ENCODE measurements at places on chromosomes 1 and 21.

GRCh38 chr21:17819877-17820229 lies 697 bp upstream of the C21orf91 start:
- DNase-seq, result no peak

DNA sequence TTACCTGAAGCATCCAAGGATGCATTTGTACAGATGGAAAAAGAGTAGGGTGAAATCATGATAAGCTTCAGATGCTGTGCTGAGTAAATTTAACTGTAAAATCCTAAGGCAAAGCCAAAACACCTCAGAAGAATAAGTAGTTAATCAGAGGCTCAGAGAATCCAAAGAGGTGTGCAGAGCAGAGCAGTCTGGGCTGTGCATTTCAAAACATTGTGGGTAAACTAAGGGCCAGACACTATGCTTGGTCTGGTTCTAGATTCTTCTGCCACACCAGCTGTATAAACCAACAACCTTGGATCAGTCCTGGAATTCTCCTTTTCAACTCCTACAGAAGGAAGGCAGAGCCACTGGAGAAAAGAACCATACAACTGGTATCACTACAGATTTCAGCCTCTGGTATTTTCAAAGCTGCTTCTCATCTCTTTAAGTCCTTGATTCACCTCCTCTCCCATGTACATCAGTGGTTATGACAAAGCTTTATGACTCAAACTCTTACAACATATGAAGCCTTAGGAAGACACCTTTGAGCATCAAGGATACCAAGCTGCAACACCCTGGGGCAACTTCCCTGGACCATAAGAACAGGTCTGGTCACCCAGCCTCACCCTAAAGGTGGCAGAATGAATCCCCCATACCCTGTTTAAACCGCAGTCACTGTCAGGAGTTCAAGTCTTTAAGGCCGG lies 11.6 kb upstream of the HIPK1 start:
- DNase-seq, result no peak

DNA sequence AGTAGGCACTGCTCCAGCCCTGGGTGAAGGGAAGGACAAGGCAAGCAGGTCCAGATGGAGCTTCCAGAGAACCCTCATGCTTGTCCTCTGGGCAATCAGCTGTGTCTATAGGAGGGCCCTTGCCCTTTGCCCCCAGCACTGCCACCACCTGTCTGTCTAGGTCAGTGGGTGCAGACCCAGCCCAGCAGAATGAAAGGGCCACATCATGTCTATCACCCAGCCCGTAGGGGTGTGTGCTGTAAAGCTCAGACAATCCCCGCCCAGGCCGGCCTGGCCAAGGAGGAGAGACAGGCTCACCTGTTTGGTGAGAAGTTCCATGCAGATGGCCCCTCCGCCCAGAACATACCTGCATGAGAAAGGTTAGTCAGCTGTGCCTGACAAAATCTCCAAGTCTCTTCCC lies 7.0 kb downstream of the UBE2Q1 start:
- DNase-seq, result no peak

DNA sequence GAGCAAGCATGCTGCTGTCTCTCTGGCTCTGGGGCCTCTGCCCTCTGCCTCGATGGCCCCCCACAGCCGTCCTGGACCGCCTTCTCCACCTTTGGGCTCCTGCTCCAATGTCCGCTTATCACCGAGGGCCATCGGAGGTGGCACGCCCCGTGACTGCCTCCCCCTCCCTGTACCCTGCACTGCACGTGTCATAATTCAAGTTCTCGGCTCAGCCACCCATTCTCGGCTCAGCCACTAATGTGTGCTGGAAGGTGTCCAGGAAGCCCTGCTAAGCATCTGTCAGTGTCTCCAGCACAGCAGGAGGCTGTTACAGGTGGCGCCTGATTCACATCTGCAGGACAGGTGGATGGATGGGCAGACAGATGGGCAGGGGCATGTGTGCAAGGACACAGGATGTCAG lies 45.5 kb downstream of the TP73 start:
- DNase-seq, result no peak

DNA sequence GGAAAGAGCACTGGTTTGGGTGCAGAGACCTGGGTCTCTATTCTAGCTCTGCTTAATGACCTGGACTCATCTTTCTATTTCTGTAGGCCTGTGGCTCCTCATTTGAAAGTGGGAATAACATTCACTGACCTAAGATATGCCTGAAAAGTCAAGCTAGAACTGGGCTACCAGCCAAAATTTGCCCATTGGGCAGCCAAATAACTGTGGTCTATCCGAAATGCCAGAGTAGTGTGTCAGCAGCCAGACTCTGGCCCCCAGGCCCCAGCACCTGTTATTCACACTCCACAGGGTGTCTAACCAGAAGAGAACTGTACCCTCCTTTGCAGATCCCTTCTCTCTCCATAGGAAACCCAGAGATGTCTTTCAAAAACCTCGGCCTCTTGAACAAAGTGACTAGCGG lies 12.6 kb downstream of the DAB1 start:
- DNase-seq, result no peak

DNA sequence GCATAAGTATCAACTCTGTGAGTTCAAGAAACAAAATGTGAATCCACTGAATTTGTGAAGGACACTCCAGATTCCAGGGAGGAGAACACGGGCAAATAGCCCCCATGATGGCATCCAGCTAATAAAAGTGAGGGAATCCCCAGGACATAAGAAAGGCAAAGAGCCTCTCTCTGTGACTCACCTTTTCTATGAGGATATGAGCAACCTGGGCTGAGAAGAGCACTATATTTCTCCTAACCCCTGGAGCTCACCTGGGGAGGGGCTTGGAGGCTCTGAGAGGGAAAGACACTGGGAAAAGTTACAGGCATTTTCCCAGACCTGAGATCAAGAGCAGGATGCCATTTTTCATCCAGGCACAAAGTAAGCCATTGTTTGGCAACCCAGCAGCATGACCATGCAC lies 1298.8 kb downstream of the PLA2G4A start:
- no peak for DNase-seq

GRCh38 chr1:45423906-45424678 lies 66.9 kb downstream of the TESK2 start:
- DNase-seq, result no peak

DNA sequence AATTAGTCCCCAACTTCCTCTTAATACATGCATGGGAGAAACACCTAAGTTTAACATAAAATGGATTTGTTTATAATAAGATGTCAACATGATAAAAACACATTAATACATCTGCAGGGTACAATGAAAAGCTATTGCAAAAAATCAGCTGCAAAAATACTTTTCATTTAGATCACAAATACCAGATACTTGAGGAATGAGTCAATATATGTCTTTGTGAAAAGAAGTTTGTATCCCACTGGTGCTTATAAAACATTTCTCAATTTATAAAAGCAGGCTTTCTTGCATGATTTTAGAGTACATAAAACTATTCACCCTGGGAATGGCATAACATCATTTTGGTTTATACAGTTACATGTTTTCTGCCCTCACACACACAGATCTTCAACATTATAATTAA lies 18.6 kb upstream of the PRKAA2 start:
- no peak for DNase-seq

- DNase-seq, result no peak
Measured at GRCh38 chr1:37948166-37948565, 1.3 kb upstream of the INPP5B start.

DNA sequence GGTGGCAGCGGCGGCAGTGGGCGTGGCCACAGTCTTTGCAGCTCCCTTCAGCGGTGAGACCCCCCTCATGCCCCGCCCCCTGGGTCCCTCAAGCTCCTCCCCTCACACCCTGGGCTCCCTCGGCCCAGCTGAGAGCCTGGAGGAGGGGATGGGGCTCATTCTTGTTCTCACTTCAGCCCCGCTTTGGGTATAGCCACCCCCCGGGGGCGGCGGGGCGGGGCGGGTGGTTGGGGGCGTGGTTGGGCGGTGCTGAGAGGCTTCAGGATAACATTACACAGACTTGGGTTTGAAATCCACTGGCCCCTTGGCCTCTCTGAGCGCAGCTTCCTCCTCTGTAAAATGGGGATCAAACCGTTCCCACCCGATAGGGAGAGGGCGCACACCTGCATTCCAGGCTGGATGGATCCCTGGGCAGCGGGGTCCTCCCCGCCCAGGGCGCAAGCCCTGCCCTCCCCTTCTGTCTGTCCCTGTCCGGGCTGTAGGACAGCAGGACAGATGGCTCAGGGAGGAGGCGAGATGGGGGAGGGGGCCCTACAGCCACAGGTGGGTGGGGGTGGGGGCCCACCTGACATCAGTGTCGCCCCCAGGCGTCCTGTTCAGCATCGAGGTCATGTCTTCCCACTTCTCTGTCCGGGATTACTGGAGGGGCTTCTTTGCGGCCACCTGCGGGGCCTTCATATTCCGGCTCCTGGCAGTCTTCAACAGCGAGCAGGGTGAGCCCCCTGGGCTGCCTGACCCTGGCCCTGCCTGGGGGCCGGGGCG lies 5.1 kb downstream of the CLCNKA start:
- DNase-seq, result no peak

DNA sequence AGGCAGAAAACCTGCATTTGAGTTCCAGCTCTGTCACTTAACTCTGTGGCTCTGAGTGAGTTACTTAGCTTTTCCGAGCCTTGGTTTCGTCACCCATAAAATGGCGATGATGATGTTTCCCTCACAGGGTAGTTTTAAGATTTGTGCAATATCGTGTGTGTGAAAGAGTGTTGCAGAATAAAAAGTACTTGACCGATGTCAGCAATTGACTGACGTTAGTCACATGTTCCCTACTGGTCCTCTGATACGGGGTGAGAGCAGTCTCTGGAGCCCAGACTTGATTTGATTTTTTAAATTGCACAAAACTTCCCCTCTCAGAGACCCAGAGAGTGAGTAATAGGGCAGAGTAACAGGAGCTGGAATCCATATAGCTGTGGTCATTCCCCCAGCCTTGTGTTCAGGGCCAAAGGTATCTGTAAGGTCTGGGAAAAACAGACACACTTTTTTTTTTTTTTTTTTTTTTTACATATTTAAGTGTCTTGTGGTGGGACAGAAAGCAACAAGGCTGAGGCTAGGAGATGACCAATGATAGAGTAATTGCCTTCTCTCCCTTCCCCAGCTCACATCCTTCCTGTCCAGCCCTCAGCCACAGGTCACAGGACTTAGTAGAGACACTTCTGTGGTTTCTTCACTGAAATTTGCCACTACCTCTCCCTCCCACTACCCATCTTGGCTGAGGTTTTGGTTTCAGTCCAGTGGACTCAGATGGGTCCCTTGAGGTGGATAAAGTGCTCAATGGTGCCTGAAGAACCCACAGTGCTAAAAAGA lies 2.0 kb downstream of the FCER1G start:
- no peak for DNase-seq

DNA sequence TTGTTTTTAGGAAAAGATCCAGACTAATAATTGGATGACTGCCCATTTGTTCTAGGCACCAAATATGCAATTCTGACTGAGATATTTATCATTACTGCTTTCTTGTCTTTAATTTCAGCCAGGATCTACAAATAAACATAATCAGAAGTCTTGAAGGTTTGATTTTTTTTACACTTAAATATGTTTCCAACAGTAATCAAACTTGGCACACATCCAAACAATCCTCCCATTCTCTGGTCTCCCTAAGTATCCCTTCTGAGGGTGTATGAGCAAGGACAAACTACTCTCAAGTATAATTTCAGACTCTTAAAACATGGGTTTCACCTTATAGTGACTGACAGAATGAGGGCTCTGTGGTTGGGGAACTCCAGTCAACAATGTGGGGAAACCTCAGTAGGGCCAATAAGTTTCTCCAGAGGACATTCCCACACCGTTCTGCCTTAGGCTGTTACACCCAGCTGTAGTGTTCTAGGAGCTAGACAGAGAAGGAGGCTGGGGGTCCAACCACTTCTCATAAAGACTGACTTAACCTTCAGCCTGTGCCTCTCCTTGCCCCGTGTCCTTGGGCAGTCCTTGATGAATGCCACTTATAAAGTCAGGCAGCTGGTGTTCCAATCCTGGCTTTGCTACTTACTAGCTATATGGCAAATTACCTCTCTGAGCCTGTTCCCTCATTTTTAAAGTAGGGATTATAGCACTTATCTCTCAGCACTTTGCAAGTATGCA lies 1.5 kb upstream of the PALMD start:
- DNase-seq, result no peak

DNA sequence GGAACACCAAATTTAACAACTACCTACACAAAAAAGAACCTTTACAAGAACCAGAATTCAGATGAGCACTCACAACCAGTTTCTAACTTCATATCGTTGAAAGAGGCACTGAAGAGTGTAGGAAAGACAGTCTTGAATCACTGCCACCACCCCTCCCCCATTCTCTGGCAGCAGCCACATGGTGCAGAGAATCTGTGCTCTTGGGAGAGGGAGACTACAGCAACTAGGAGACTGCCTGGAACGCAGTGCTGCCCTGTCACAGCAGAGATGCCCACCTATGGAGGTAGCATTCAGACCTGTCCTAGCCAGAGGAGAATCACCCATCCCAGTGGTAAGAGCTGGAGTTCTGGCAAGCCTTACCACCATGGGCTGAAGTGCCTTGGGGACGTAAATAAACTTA lies 7.3 kb downstream of the CCN1 start:
- DNase-seq, result no peak

- no peak for DNase-seq
Measured at GRCh38 chr1:107464827-107465226, 324.0 kb downstream of the NTNG1 start.

GRCh38 chr21:31675960-31676359 lies 16.5 kb downstream of the SOD1 start:
- no peak for DNase-seq

GRCh38 chr1:119347858-119348257 lies 20.7 kb upstream of the HAO2 start:
- DNase-seq, result no peak

GRCh38 chr1:203142684-203143408 lies 15.3 kb downstream of the ADORA1 start:
- DNase-seq, result no peak

DNA sequence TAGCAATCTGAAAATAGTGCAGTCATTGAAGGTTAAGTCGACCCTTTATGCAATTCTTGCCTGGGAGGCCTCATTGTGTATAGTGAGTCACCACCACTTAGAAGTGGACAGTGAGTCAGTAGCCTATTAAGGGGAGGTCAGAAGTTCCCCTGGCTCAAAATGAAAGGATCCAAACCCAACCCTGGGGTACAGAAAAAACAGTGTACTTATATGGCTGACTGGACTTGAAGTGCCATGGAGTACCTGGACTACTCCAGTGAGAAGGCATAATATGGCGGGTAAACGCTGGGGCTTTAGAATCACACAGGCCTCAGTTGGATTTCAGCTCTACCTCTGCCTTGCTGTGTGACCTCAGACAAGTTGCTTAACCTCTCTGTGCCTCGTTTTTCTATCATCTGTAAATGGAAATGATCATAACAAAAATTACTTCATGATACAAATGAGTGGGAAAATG lies 2.2 kb upstream of the BCL9 start:
- DNase-seq, result no peak

- no peak for DNase-seq
Measured at GRCh38 chr1:15943992-15944307, 32.0 kb downstream of the ZBTB17 start.

DNA sequence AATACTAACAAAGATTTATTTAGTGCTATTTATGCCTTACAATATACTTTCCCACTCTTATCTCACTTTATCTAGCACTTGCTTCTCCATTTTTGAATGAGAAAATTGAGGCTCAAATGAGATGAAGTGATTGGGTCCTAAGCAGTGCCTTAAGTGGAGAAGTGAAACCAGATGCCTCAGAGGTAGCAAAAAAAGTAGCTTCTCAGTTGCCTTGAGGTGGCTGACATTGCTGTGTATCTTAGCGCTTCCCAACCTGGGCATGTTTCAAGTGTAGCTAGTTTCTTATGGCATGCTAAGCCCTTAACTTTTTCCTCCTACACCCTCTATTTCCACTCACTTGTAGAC lies 390.4 kb downstream of the OMA1 start:
- no peak for DNase-seq

GRCh38 chr1:166814611-166815010 lies 24.7 kb upstream of the POGK start:
- DNase-seq, result no peak
